ENCODE measurements at places on chromosomes 1 and 21. TPM values are rescaled to one million over a fixed set of nuclear protein-coding genes. Genes with fewer than 3 reads are reported as not detected.

TADA1 gene
- 14.3 TPM for total RNA-seq

C8A gene
- total RNA-seq = not detected

MORN1 gene
- total RNA-seq = 17.8 TPM

LAMC2 gene
- total RNA-seq = under 0.01 TPM

PPP1R8 gene
- 37.4 TPM for total RNA-seq

LCE3B gene
- not detected for total RNA-seq

ZC3H11A gene
- 55.5 TPM for total RNA-seq

LYPD8 gene
- total RNA-seq = 0.54 TPM

TAS1R3 gene
- total RNA-seq = 0.54 TPM

F11R gene
- 98.0 TPM for total RNA-seq

Measured in hematopoietic multipotent progenitor cell (in vitro differentiated cells).